ENCODE measurements at places on chromosomes 2 and 18. TPM values are rescaled to one million over a fixed set of nuclear protein-coding genes. Genes with fewer than 3 reads are reported as not detected.
A peak's percentile ranks its signal among the peaks of the same experiment; 100 is the strongest.

UCN gene
- total RNA-seq: 1.0 TPM

DDX18 gene
- 61.0 TPM for total RNA-seq

TXNDC2 gene
- not detected for total RNA-seq

CHST10 gene
- total RNA-seq: 6.7 TPM

CPO gene
- not detected for total RNA-seq

IL1R2 gene
- not detected for total RNA-seq

CLEC4F gene
- total RNA-seq: not detected

GRCh38 chr2:105544591-105545377 is 145.9 kb upstream of the FHL2 start:
- DNase-seq: no peak

DNA sequence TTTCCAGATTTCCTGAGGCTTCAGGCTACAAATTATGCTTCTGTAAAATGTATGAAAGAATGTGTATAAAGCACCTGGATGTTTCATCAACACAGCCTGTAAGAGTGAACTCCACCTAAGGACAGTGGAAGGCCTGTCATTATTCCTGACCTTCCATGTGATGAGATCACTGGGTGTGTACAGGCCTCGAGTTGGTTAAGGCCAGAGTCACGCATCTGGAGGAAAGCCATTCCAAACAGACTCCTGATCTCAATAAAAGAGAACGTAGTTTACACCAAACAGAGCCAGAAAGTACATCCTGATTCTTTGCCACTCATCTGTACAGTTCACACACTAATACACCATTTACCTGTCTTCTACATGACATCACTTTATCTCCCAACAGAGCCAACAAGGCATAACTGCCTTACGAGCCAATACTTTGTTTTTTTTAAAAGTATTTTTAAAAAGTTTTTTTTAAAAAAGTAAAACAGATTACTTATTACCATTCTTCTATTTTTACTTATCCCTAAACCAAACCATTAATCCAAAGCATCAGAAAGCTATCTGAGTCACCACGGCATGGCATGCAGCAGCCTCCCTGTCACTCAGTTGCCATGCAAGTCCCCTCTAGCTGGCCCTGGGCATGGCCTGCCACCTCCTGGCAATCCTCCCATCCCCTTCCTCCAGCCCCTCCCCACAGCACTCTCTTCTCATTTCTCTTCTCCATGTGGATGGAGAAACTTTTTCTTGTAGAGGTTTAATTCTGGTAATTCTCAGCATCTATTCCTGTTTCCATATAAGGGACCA is 78.8 kb upstream of the TFCP2L1 start:
- peak; percentile 76 for DNase-seq

DNA sequence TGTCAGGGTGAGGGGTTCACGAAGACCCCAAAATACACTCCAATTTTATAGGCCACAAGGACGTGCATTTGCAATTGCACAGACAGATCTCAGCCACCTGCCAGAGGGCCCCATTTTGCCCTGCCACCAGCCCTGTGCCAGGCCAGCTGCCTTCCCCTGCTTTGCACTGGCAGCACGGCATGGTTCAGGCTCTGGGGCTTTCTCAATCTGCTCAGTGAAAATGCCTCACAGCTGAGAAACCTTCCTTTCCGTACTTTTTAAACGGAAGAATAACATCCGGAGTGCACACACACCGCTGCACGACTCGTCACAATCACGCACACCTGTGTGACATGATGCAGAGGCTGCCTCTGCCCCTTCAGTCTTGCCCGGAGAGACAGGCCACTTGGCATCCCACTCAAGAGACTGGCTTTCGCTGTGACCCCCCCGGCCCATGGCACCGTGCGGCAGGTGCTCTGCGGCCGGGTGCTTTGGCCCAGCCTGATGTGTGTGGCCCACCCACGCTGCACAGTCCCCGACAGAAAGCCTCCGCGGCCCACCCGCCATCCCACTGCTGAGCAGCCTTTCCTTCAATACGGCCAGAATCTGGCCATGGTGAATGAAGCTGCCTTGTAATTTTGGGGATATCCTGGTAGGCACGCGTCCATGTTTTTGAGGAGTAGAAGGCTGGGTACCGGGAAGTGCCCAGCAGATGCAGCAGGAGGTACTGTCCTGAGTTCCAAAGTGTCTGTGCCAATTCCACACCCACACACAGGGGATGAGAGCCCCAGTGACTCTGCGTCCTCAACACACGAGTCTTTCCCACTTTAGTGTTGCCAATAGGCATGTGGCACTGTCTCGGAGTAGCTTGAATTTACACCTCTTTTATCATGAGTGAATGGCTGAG is 88.8 kb downstream of the USP40 start:
- no peak for DNase-seq

DNA sequence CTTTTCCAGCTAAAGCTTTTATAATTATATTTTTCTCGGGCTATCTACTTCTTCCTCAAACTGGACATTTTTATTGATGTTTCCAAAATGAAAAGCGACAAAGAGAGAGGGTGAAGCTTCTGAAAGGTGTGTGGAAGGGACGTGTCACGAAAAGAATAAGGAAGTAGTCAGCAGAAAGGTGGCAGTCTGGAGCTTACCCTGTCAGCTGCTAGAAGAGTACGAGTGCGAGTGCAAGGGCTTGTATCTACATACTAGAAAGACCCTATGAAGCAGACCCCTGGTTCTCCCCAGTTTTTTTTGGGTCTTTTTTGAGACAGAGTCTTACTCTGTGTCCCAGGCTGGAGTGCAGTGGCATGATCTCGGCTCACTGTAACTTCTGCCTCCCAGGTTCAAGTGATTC is 14.6 kb downstream of the FHL2 start:
- DNase-seq: no peak

DNA sequence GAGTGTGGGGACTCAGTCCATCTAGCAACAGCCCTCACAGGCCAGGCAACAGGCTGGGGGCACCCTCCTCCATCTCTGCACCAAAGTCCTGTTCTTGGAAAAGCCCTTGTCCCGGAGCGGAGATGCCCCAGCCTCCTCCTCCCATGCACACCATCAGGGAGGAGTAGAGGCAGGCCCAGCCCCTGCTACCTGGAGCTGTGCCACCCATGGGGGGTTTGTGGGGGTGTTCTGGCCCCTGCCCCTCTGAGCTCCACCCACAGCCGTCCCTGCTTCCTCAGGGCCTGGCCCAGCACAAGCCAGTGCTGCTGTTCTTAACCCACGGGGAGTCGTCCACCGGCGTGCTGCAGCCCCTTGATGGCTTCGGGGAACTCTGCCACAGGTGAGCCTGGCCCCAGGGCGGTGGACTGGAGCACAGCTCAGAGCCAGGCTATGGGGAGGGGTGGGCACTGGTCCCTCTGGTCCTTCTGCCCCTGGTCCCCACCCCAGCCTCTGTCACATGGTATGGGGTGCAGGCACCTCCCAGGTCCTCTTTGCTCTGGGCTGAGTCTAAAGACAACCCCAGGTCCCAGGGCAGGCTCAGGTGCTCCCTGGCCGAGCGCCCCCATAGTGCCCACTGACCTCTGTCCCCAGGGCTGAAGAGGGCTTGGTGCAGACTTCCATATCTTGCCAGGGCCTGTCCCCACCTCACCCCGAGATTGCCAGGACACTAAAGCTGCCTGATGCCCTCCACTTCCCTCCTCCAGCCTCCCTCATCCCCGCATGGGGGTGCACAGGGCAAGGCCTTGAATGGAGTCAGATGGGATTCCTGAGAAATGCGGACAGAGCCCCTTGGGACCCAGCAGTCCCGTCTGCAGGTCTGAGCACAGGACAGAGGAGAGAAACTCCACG is 2.7 kb downstream of the AGXT start:
- DNase-seq: no peak

- no peak for DNase-seq
These were observed 192.2 kb downstream of the TSN start for GRCh38 chr2:121947674-121948073.

DNA sequence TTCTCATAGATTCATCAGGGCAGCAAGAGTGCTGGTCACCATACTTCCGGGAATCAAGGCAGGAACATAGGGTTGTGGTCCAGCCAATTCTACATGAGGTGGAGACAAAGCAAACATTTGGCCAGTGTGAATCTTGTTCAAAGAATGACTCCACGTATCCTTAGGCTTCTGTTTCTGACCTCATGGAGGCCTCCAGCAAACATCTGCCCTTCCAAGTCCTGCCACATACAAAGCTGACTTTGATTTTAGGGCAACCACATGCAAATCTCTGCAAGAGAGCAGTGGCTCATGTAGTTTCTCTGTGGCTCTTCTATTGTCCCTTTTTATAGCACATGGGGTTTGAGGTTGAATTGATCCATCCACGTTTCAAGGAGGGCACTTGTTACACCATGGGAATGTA is 132.1 kb upstream of the MMADHC start:
- no peak for DNase-seq

DNA sequence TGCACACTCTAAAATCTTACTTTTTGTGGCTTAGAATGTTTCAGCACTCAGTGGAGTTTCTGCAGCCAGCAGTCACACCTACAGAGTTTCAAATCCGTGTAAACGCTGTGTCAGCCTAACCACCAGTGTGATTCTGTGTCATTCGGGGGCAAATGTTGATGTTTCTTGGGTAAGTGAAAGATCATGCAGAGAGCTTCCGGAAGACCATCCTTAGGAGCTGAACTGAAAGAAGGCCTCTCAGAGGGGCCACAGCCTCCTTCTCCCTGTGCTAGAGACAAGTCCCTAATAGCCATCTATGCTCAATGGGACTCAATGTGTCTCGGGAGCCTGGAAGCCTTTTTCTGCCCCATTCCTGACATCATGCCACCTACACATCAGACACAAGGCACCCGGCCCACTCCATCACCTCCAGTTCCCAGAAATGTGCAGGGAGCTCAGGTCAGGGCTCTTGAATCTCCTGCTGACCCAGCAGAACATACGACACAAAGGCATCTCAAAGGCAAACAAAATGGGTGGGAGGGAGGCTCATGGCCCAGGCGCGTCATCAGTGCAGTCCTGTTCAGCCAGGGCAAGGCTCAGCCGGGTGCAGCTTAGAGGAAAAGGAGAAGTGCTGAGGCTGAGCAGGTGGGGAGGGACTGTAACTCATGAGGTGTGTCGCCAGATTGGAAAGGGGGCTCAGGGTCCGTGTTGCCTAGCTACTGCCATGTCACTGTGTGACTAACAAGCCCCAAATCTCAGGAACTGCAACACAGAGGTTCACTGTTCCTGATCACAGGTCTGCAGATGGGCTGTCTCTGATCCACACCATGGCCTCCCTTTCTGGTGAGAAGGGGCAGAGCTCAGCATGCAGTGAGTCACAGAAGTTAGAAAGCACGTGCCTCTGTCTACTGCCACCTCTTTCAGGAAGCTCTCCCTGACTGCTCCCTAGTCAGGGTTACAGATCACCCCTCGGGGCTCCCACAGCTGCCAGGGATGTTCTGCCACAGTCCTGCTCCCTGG is 82.0 kb downstream of the SMAD7 start:
- no peak for DNase-seq

- no peak for DNase-seq
These were observed 126.1 kb downstream of the RTN4 start for GRCh38 chr2:54924121-54924520.

GRCh38 chr2:153232464-153232863 is 246.1 kb downstream of the RPRM start:
- DNase-seq: no peak

DNA sequence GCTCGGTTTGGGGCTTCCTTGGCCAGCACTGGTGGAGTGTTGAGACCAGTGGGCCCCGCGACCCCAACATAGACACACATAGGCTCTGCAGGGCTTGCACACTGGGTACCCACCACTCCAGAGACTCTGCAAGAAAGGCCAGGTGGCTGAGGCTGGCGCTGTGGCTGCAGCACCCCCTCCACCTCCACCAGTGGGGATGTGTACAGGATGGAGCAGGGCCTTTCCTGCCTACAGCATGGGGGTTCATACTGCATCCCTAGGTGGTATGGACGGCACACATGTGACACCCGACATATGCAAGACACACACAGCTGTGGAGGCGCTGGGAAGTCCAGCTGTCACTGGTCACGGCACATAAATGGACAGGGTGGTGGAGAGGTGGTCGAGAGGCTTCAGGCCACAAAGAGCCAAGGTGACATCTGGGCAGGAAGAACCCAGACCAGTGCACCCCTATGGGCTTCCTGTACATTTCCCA is 1.3 kb downstream of the RNPEPL1 start:
- no peak for DNase-seq

GRCh38 chr2:109435901-109436598 is 177.7 kb downstream of the SEPTIN10 start:
- no peak for DNase-seq

GRCh38 chr2:156474401-156474800 is 38.2 kb downstream of the GPD2 start:
- no peak for DNase-seq

DNA sequence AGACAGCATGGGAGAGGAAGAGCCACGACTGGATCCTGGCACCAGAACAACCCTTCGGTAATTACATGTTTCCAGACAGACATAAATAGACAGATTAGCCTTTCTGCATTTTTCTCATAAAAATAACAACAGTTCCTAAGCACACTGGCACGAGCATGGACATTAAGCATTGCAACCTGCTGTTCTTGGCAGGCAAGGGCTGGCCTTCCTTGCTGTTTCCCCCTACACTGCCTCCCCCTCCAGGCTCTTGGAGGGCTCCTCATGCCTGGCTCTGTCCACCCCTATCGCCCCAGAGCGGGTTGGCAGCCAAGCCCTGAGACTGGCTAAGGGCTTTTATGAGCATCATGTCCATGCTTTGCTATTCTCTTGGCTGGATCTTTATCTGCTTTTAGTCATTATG is 89.6 kb downstream of the TTC32 start:
- peak; percentile 15 for DNase-seq

DNA sequence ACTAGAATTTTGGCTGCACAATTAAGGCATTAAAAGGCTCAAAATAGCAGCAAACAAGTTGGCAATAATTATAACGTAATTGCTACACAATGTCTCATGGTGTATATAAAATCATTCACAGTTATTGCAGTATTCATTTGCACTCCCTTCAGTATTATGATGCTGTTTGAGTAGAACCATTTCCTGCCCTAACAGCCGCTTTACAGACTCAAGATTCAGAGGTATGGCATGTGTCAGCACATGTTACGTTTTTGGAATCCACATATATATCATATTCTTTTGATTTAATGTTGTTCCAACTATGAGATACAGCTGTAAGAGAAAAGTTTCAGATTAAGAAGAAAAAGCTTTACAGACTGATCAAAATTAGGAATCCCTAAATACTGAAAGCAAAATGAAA is 56.3 kb upstream of the NCKAP5 start:
- no peak for DNase-seq

DNA sequence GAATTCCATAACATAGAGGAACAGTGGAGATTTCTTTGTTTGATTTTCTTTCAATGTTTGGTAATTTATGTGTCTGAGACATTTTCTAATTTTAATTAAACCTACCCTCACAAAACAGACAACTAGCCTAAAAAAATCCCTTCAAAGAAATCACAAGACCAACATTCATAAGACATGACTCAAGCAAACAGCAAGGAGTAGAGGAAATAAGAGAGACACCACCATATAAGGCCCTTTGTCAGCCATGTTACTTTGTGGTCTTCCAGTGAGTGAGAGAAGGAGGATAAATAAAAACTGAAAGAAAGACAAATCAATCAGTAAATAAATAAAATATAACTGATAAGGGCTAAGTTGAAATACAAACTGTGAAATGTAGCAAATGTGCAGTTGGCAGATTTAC is 830.8 kb upstream of the SLC39A10 start:
- DNase-seq: no peak

GRCh38 chr2:38650717-38651116 is 15.2 kb upstream of the GALM start:
- DNase-seq: no peak
